ENCODE measurements at places on chromosomes 1 and 21.

DNA sequence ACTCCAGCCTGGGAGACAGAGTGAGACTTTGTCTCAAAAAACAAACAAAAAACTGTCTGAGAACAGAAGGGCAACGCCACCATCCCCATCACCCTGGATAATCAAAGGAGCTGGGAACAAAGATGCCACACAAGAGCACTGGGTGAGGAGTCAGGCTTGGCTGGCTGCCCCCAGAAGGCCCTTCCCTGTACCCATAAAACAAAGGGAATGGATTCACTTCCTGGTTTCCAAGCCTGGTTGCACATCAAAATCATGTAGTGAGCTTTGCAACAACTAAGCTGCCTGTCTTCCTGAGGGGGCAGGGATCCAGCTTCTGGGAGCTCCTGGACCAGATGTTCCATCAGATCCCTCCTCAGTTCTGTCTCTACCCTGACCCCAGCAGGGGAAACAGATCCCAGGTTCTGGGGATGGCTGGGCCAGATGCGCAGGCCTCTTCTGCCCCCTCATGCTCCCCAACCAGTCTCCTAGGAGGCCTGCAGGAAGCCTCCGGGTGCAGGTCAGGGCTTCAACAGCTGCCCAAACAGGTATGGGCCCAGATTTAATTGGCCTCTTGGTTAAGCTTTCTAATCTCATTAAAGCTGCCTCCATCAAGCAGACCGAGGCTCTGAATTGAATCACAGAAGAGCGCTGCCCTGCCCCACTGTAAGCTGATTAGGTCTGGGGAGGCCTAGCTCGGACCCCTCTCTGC lies 97.8 kb downstream of the MRPL37 start:
- no peak for DNase-seq

DNA sequence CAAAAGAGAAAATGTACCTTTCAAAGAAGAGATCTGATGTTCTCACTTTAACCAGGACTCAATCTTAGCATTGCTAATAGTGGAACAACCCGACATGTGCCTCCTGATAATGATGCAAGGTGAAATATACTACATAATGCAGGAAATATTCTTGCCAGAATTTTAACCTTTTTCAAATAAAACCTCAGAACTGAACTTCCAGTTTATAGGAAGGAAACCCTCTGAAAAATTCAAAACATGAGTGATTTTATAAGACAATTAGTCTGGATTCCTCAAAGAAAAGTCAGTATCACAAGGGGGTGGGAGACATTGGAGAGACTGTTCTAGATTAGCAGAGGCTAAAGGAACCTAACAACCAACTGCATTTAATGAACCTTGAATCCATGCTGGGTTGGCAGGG lies 18.1 kb downstream of the AHCYL1 start:
- no peak for DNase-seq

DNA sequence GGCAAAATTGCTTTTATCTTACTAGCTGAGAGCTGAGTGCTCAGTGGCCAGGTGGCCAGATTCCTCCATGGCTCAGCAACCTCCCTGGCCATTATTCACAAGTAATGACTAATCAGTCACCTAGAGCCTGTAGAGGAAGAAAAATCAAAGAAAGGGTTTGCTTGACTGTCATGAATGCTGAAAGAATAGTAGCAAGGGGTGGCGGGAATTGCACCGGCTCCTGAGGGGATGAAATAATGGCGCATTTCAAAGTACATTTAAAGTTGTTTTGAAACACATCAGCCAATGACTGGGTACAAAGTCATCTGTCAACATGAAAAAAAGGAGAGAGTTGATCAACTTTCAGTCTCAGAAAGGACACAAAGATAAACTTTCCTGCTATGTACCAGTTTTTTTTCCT lies 99.5 kb downstream of the OMA1 start:
- DNase-seq = no peak

- no peak for DNase-seq
These were observed 84.2 kb downstream of the LBR start for GRCh38 chr1:225343618-225344017.

GRCh38 chr1:219160967-219161366 lies 12.7 kb upstream of the LYPLAL1 start:
- DNase-seq = no peak

DNA sequence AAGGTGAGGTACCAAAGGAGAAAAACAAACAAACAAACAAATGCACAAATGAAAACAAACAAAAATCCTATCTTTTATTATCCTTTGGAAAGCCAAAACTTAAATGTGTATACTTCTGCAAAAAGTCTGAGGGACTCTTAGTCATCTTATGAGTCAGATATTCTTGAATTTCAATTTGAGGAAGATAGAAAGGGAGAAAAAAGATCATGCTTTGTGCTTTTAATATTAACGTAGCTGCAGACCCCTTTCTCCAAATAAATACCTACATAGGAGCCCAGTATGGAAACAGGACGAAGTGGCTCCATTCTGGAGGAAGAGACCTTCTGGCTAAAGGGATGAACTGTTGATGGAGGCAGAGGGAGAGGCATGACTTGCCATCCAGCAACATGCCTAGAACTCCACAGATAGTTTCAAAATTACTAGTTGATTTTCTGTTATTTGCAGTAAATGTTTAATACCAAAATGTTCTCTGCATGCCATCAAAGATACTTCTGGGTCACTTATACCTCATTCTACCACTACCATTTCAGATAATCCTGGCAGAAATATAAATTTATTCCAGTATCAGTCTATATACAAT lies 25.4 kb downstream of the NUP210L start:
- DNase-seq = no peak

Measured in AG04450 (cell line).